ENCODE measurements at places on chromosomes 7 and 10.

- no peak for DNase-seq
Observed at GRCh38 chr10:2143213-2143835, 406.0 kb upstream of the ADARB2 start.

DNA sequence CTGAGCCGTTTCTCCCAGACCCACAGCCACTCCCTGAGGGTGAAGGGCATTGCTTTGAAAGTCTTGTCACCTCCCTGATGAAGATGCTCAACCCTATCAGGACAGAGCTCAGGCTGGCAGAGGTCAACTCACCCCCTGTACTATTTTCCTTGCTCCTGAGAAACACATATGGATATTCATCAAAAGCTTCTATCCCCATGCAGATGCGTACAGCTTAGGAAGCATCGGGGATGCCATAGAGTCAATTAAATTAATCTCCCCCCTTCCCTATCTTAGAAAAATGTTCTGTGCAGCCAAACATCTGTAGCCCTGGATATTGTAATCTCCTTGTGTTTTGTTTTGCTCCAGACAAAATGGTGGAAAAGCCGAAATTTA, 67.2 kb downstream of the EMX2 start:
- DNase-seq: no peak

- no peak for DNase-seq
Observed at GRCh38 chr7:15684871-15685270, 1.6 kb downstream of the MEOX2 start.

GRCh38 chr10:17512341-17513001, 58.1 kb upstream of the ST8SIA6 start:
- no peak for DNase-seq

- DNase-seq: no peak
Observed at GRCh38 chr7:100825751-100826513, 1.4 kb downstream of the EPHB4 start.
